ENCODE measurements at places on chromosomes 12 and 14.

DNA sequence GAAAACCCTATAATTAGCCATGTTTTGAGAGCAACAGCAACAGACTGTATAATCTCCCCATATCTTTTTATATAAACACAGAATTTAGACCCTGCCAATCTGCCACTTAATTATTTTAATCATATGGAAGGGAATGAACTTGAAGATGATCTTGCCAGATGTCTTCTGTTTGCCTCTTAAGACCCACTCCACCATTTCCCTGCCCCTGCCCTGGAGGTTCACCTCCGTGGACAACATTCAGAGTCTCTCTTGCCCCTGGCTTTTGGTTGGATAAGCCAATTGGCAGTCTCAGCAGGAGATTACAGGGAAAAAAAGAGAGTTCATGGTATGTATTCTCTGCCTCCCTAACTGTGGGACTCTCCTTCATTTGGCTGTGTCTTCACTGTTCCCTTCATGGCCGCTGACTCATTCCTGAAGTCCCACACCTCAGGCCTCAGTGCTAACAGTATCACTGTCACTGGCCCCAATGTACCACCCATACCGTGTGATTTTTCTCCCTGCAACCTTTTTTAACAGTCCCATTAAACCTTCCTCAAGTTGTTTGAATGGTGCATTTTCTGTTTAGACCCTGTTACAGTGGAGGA, 184.8 kb downstream of the PIK3C2G start:
- DNase-seq = no peak

DNA sequence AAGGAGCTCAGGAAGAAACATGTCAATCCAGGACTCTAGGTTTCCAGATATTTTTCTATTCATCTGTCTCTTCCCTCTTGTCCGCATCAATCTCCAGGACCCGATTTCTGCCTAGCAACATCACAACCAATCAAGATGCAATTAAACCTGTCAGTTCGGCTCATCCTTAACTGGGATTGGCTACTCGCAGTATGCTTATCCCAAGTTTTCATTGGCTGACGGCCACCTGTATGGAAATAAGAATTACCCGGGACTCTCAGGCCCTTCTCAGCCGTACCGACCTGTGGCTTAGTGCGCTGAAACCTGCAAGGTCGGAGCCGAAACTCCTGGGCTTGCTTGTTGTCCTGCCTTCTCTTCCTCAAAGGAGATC, 20.4 kb upstream of the ATP5MC2 start:
- peak; percentile 28 for DNase-seq

DNA sequence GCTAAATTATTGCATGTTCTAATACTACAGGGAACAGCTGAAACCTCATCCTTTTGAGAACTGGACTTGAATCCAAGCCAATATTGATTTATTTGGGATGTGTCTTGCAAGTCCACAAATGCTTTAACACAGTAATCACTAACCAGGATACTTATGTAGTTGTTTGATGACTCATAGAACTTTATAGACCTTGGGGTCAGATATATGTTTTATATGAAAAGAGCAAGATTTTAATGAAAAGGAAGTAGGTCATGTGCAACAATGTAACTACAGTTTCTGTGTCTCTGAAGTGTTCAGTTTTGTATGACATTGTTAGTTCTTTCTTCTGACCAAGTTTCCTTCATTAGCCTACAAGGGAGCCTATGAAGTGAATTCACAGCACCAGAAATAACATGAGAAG, 352.0 kb downstream of the ZFP36L1 start:
- DNase-seq = no peak

GRCh38 chr12:116317986-116318575, 40.6 kb upstream of the MED13L start:
- no peak for DNase-seq

DNA sequence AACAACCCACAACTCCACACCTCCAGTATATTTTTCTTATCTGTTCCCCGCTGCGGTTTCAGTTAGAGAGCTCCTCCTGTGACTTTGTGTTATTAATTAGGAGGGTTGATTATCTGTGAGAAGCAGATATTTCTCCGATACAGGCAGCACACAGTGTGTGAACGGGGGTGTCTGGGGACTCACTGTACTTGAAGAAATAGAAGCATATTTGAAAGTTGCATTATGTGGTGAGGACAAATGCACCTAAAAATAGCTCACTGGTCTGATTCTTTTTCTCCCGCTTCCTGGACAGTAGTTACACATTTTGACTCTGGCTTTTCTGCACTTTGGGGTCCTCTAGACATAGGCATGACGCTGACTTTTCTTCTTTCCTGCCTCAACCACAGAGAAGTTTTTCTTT, 277.7 kb downstream of the VRK1 start:
- DNase-seq = no peak

DNA sequence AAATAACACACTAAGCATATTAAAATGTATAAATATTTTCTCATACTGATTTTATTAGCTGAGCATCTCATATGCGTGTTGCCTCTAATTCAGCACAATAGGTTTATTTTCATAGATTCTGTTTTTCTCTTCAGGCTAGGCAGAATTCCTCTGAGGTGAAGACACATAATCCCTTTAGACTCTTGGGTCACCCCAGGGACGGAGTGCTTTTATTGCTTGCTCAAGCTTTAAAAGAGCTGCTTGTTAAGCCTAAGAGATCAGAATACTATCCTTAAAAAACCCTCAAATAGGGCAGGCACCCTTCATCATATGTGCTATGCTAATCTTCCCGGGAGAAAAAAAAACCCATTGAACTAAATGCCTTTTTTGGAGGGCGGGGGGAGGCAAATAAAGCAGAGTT, 390.1 kb downstream of the KCNH5 start:
- DNase-seq = no peak

- DNase-seq = peak; percentile 38
Measured at GRCh38 chr14:21025371-21026273, 761 bp upstream of the NDRG2 start.

GRCh38 chr12:85423947-85424346, 143.9 kb downstream of the ALX1 start:
- DNase-seq = no peak

- DNase-seq = no peak
Measured at GRCh38 chr12:25186038-25186787, 8.7 kb downstream of the DNAI7 start.

- no peak for DNase-seq
Measured at GRCh38 chr14:32896979-32897697, 41.5 kb upstream of the NPAS3 start.

DNA sequence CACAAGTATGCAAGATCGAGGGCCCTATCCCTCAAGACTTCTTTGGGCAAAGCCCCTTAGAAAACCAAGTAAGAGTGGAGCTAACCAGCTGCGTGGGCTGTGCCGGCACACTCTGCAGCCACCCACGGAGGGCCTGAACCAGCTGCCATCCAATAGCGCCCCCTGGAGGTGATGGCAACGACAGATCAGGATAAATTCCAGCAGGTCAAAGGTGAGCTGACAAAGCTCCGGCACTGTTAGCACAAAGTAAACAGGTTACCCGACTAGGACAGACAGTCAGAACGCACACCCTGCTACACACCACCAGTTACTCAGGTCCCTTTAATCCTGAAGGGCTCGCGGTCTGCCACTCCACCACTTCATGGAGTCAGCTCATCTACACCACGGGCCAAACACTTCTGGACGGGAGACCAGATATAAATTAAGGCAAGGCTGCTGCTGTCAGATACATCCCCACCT, 4.9 kb downstream of the ZBTB39 start:
- peak; percentile 62 for DNase-seq

All from progenitor cell of endocrine pancreas (in vitro differentiated cells).